ENCODE measurements at places on chromosomes 12 and 14. TPM values are rescaled to one million over a fixed set of nuclear protein-coding genes. Genes with fewer than 3 reads are reported as not detected.

- H3K27ac ChIP-seq = no peak overlapping the region
- H3K4me1 ChIP-seq = no peaks in the 10 kb centered on the region
- H3K36me3 ChIP-seq = no peaks in the 10 kb centered on the region
- H3K27me3 ChIP-seq = no peaks in the 10 kb centered on the region
- no peak for DNase-seq
These were observed 413.5 kb upstream of the STXBP6 start for GRCh38 chr14:25463480-25463879.

DNA sequence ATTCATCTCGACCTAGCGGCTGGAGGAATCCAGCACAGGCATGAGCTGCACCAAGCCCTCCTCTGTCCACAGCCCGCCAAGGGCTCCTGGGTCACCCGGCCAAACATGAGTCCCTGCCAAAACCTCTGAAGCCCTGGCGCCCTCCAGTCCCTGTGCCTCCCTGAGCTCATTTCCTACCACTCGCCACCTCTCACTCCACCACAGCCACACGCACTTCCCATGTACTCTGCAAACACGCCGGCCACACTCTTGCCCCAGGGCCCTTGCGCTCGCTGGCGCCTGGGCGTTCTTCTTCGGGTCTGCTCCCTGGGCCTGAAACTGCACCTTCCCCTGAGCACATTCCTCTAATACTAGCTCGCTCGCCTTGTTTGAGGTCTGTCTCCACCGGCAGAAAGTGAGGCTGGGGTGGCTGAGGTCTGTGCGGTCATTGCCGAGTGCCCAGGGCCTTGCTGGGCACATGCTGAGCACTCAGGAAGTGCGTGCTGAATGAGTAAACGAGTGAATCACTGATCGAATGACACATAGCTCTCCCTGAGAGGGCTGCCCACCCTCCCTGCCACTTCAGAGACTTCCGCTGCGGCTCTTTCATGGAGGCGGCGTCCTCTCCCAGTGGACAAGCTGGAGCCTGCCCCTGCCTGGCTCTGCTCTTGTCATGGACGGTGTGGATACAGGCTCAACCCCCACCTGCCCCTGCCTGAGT is 33.7 kb upstream of the DLK1 start:
- H3K4me3 ChIP-seq = no peak overlapping the region
- no peaks in the 10 kb centered on the region for H3K4me1 ChIP-seq
- no peak overlapping the region for H3K27ac ChIP-seq
- no peaks in the 10 kb centered on the region for H3K36me3 ChIP-seq
- DNase-seq = no peak
- peaks cover 3% of the 10 kb centered on the region for H3K27me3 ChIP-seq

GRCh38 chr14:20652996-20653975 is 11.8 kb upstream of the OR6S1 start:
- H3K36me3 ChIP-seq = no peaks in the 10 kb centered on the region
- peaks cover 58% of the 10 kb centered on the region for H3K27me3 ChIP-seq
- H3K4me3 ChIP-seq = peak overlapping the region; percentile 65
- DNase-seq = peak; percentile 86

Gene LRRIQ1
- total RNA-seq = not detected

Gene L3HYPDH
- 12.3 TPM for total RNA-seq

GRCh38 chr12:89299931-89300330 is 52.4 kb downstream of the DUSP6 start:
- no peaks in the 10 kb centered on the region for H3K36me3 ChIP-seq
- no peaks in the 10 kb centered on the region for H3K4me1 ChIP-seq
- no peak overlapping the region for H3K4me3 ChIP-seq
- peaks cover 9% of the 10 kb centered on the region for H3K27me3 ChIP-seq
- no peak overlapping the region for H3K27ac ChIP-seq

GRCh38 chr14:75297411-75298040 is 18.9 kb downstream of the FOS start:
- no peak overlapping the region for H3K4me3 ChIP-seq
- peaks cover 2% of the 10 kb centered on the region for H3K27me3 ChIP-seq
- H3K36me3 ChIP-seq = no peaks in the 10 kb centered on the region

DNA sequence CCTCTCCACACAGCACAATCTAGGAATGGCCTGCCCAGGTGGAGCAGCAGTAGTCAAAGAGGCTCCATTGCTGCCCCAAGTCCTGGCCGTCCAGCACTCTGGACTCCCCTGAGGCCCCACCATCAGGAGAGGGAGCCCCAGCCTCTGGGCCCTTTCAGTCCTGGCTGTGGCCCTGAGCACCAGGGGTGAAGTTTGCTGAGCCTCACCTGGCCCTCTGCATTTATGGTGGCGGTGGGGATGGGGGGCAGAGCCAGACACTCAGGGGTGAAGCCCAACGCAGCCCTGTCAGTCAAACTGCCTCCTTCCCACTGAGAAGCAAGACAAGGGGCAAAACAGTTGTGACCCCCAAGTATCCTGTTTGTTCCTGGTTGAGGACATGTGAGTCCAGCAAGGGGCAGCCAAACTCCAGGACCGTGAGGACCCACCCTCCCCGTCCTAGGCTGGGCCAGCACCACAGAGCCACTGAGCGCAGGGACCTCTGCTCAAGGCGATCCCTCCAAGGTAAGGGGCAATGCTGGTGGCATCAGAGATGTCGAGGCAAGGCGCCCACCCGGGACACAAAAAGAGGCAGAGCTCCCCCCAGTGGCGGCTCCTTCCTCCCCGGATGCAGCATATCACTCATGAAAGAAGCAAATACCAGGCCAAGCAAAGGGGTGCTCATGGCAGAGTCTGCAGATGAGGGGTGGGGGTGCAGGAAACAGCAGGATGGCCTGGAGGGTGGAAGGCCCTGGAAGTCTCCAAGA is 4.8 kb upstream of the AMN start:
- H3K4me3 ChIP-seq = no peak overlapping the region
- H3K27ac ChIP-seq = peak overlapping the region; percentile 50
- H3K4me1 ChIP-seq = no peaks in the 10 kb centered on the region
- H3K27me3 ChIP-seq = no peaks in the 10 kb centered on the region

DNA sequence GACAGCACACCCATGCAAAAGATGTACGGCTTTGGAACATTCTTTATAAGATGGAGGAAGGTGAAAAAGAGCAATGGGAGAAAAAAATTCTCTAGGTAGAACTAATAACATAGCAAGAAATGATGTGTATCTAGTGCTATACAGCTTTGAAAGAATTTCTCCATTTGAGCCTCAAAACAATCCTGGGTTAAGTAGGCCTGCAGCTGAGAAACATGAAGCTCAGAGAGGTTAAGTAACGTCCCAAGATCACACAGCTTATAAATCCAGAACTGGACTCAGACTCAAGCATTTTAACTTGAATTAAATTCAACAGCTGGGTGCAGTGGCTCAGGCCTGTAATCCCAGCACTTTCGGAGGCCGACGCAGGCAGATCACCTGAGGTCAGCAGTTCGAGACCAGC is 32.9 kb downstream of the TTC7B start:
- no peaks in the 10 kb centered on the region for H3K27me3 ChIP-seq
- no peaks in the 10 kb centered on the region for H3K4me1 ChIP-seq
- no peak overlapping the region for H3K4me3 ChIP-seq
- no peak overlapping the region for H3K27ac ChIP-seq

DNA sequence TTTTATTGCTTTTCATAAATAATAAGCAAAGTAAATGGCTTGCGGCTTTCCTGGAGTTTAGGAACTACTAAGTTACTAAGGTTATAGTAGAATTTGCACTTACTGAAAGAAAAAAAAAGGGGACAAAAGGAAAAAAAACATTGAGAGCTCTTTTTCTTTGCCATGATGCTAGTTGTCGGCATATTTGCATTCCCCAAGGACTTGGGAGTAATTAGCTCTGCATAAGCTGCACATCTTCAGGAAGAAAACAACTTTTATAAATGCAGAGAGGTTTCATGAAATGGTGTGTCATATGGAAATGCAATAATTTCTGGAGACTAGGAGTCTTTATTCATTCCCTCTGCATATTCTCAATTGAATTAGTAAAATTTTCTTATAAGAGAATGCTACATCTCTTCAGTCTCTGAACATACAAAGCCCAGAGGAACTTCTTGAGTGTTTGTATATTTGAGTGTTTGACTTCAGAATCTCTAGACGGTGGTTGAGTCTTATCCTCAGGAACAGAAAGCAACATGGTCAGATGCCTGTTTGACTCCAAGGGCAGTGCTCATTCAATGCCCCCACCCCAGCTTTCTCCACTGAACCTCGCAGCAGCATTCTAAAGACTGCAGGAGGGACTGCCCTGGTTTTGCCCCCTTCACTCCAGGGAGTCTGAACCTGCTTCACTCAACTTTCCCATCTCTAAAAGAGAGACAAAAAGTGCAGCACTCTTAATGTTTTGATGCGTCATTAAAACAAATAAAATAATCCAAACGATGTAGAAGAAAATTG is 158.9 kb upstream of the EEA1 start:
- peaks cover 11% of the 10 kb centered on the region for H3K4me1 ChIP-seq
- no peaks in the 10 kb centered on the region for H3K27me3 ChIP-seq
- no peak overlapping the region for H3K27ac ChIP-seq
- H3K4me3 ChIP-seq = no peak overlapping the region
- no peak for DNase-seq

DNA sequence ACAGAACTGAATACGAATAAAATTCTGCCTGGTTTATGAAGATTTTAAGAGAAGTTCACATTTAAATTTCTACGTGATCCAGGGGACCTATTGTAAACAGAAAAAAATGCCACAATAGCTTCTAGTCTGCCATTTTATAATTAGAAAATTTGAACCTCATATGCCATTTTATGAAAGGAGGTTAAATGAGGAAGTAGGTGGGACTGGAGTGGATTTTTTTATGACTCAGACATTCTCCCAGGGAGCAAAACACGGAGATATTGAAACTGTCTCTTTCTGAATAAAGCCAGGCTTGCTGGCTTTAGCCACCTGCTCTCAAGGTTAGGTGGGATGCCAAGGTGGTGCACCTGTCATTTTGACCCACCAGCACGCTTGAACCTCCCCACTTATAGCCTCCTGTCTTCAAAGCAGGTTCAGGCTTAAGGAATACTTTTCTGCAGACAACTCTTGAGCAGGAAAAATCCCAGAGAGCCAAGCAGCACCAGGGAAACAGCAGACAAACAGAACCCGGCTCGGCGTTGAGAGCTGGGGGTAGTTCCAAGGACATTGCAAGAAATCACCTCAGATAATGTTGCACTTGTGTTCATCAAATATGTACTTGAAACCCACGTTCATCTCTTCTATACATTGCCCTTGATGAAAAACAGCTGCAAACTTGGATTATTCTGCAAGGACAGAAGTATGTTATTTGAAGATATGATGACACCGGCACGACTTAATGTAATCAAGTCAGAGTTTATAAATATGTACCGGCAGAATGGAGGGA is 203.7 kb downstream of the PPM1H start:
- peaks cover 3% of the 10 kb centered on the region for H3K27me3 ChIP-seq
- H3K4me3 ChIP-seq = no peak overlapping the region
- DNase-seq = no peak
- H3K36me3 ChIP-seq = no peaks in the 10 kb centered on the region

DNA sequence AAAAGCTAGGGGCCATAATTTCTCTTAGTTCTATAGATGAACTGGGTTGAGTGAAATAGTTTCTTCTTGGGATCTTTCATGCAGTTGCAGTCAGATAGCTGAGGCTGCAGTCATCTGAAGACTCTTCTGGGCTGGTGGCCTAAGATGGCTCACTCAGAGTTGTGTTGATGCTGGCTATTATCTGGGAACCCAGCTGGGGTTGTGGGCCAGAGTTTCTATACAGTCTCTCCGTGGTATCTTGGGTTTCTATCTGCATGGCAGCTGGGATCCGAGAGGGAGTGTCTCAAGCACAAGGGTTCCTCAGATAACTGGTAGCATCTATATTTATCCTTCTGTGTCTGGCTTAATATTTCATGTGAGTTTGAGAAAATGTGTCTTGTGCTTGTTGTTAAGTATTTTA is 21.1 kb downstream of the AVPR1A start:
- DNase-seq = no peak
- H3K36me3 ChIP-seq = no peaks in the 10 kb centered on the region
- no peak overlapping the region for H3K27ac ChIP-seq
- no peaks in the 10 kb centered on the region for H3K27me3 ChIP-seq
- H3K4me3 ChIP-seq = no peak overlapping the region

Gene SERPINA9
- not detected for total RNA-seq

GRCh38 chr14:64394423-64394822 is 6.3 kb downstream of the MTHFD1 start:
- H3K27me3 ChIP-seq = no peaks in the 10 kb centered on the region
- peaks cover 61% of the 10 kb centered on the region for H3K36me3 ChIP-seq
- no peak overlapping the region for H3K27ac ChIP-seq
- no peak for DNase-seq
- no peak overlapping the region for H3K4me3 ChIP-seq

GRCh38 chr12:46260913-46261476 is 7.8 kb downstream of the SLC38A1 start:
- peaks cover 37% of the 10 kb centered on the region for H3K4me1 ChIP-seq
- no peak overlapping the region for H3K27ac ChIP-seq
- peaks cover 42% of the 10 kb centered on the region for H3K36me3 ChIP-seq
- no peaks in the 10 kb centered on the region for H3K27me3 ChIP-seq
- DNase-seq = no peak

Gene KCNK10
- not detected for total RNA-seq

Gene ACRBP
- total RNA-seq = 1.3 TPM

Gene CCDC85C
- 6.8 TPM for total RNA-seq

Gene HSPB8
- not detected for total RNA-seq

- H3K4me3 ChIP-seq = no peak overlapping the region
- no peaks in the 10 kb centered on the region for H3K4me1 ChIP-seq
- no peaks in the 10 kb centered on the region for H3K36me3 ChIP-seq
These were observed 323.1 kb upstream of the FBXO33 start for GRCh38 chr14:39755269-39755878.

DNA sequence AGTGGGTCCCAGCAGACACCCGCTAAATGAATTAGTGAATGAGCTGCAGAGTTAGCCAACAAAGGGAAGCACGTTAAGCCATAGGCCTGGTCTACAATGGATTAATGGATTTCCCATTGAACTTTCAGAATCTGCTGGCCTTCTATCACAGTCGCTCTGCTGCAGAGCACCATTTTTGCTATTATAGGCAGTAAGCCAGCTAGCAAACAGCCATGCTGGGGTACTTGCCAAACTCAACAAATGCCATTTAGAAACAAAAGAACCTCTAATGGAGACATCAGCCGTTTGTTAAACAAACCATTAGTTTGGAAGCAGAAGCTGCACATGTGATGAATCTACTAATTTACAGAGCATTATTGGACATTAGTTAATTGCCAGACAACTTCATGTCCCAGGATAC is 181.1 kb upstream of the STXBP6 start:
- H3K36me3 ChIP-seq = no peaks in the 10 kb centered on the region
- no peak for DNase-seq
- H3K4me1 ChIP-seq = no peaks in the 10 kb centered on the region
- peaks cover 2% of the 10 kb centered on the region for H3K27me3 ChIP-seq

GRCh38 chr14:90811641-90812040 is 4.6 kb downstream of the TTC7B start:
- peaks cover 3% of the 10 kb centered on the region for H3K4me1 ChIP-seq
- H3K27me3 ChIP-seq = peaks cover 8% of the 10 kb centered on the region
- H3K4me3 ChIP-seq = no peak overlapping the region
- H3K27ac ChIP-seq = no peak overlapping the region

GRCh38 chr12:53064613-53065436 is 14.4 kb downstream of the SPRYD3 start:
- H3K36me3 ChIP-seq = peaks cover 16% of the 10 kb centered on the region
- DNase-seq = no peak
- H3K4me3 ChIP-seq = no peak overlapping the region
- no peak overlapping the region for H3K27ac ChIP-seq

Gene KRT2
- not detected for total RNA-seq
